T-cell (primary cell): ENCODE measurements at places on chromosomes 4 and X.

- H3K4me1 ChIP-seq = peaks cover 2% of the 10 kb centered on the region
- H3K36me3 ChIP-seq = no peaks in the 10 kb centered on the region
- H3K4me3 ChIP-seq = no peak overlapping the region
- DNase-seq = no peak
- H3K27ac ChIP-seq = no peak overlapping the region
These were observed 13.9 kb downstream of the TMEM165 start for GRCh38 chr4:55409468-55410171.

GRCh38 chr4:100461807-100462605 lies 55.8 kb downstream of the EMCN start:
- no peaks in the 10 kb centered on the region for H3K36me3 ChIP-seq
- H3K27me3 ChIP-seq = no peaks in the 10 kb centered on the region
- no peak overlapping the region for H3K4me3 ChIP-seq
- H3K4me1 ChIP-seq = peaks cover 21% of the 10 kb centered on the region
- no peak for DNase-seq

DNA sequence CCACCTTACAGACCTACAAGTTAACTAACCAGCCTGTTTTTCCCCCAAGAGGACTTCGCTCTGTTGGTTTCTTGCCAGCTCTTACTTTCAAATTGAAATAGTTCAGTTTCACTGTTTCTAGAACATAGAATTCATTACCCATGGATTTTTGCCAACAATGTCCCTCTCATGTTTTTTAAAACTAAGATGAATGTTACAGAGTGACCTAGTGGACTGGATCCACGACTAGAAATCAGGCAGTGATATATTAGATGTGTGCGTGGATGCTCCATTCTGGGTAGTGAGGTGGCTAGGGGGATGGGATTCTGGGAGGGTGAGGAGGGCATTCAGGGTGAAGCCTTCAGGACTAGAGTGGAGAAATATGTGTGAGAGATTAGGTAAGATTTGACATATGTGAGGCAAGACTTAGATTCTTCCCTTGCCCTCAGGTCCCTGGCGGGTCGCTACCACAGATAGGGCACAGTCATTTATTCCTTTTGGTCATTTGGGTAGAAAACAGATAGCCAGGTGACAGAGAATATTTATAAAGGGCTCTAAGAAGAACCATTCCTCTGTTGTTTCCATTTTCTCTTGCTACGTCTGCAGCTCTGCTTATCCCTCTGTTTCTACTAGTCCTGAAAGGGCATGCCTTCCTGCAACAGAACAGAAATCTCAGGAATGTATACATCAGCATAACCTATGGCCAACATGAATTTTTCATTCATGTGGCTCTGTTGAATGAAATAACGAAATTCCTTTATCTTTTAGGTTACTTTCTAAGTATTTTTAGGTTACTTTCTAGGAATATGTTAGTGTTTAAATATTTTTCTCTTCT lies 15.4 kb upstream of the JADE1 start:
- no peak overlapping the region for H3K27ac ChIP-seq
- H3K4me3 ChIP-seq = no peak overlapping the region
- no peaks in the 10 kb centered on the region for H3K36me3 ChIP-seq
- H3K27me3 ChIP-seq = no peaks in the 10 kb centered on the region

DNA sequence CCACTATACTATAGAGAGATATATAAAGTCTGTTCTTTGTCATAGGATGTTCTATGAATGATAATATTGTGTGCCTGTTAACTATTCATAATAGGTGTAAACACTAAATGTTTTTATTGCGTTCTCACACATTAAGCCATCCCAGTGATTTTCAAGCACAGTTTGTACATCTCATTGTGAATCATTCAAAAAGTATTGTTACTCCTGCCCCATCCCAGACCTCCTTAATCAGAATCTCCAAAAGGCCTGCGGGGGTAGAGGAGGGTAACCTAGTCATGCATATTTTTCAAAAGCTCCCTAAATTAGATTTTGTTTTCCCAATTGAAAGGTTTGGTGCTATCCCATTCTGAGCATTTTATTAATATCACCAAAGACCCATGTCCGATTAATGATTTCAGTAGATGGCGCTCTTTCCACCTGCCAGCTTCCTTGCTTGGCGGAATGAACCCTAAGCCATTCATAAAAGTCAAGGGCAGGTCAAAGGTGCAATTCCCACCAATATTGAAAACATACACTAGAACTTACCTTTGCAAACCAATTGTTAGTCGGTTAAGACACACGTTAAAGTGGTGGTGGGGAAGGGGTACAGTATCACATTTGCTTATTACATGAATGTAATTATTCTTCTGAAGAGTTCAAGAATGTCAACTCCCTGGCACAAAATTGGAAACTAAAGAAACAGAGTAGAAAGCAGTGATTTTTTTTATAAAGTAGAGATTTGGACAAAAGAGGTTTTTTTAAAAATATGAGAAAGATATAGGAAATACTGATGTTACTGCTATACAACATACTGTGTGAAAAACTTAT lies 5.8 kb upstream of the TET2 start:
- H3K27ac ChIP-seq = no peak overlapping the region
- DNase-seq = peak; percentile 31
- H3K4me1 ChIP-seq = peaks cover 5% of the 10 kb centered on the region
- H3K4me3 ChIP-seq = no peak overlapping the region

DNA sequence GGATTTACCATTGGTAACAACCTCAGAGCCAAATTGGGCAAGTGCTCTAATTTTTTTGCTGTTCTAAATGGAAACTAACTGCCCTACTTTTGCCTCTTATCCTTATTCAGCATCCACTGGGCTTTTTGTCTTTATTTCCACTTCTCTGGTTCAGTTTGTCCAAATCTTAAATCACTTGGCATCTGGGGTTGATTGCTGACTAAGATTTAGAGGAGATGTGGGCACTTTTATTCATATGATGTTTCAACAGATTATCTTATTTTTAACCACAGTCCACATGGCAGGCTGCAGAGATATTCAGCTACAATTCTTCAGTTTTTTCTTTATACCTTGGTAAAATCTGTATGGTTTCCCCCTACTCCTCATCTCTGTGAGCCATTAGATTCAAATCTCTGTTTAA lies 1161.4 kb upstream of the PCDH7 start:
- no peak overlapping the region for H3K4me3 ChIP-seq
- no peak for DNase-seq
- no peaks in the 10 kb centered on the region for H3K36me3 ChIP-seq

DNA sequence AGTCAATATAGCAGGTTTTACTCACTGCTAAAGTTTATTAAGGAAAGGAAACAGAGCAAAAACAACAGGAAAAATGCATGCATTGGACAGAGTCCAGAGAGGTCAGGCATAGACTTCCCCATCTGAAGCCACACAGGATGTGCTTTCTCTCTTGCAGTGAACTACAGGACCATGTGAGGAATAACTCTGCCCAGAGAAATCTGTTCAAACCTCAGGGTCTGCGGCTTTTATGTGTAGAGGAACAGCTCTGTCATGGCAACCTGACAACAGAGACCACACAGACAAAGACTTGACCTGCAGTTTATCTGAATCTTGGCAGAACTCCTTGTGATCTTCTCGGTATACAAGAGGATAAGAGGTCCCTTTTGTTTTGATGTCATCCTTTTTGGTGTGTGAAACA lies 46.3 kb upstream of the LONRF3 start:
- H3K4me1 ChIP-seq = no peaks in the 10 kb centered on the region
- DNase-seq = no peak
- no peak overlapping the region for H3K27ac ChIP-seq
